ENCODE measurements at places on chromosomes 1 and 21.

GRCh38 chr1:34984435-34984792 is 733 bp downstream of the TMEM35B start:
- no peak for DNase-seq

- no peak for DNase-seq
Measured at GRCh38 chr1:171267391-171267790, 19.1 kb downstream of the FMO1 start.

DNA sequence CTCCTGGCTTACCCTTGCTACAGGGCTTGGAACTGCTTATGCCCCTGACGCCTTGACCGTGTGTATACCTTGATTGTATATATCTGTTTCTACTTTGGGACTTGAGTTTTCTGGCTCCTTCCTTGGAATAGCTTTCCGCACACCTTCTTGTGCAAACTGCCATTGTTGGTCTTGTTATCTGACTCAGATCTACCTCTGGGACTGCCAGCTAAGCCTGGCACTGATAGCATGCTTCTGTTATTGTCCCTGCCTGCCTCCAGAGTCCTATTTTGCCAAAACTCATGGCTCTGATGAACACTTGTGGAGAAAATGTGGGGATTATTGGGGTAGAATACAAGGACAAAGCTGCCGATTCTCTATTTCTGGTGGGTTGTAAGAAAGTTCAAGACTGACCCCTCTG is 15.4 kb downstream of the FMOD start:
- no peak for DNase-seq

- DNase-seq: no peak
Measured at GRCh38 chr1:57474137-57474750, 50.4 kb upstream of the DAB1 start.

DNA sequence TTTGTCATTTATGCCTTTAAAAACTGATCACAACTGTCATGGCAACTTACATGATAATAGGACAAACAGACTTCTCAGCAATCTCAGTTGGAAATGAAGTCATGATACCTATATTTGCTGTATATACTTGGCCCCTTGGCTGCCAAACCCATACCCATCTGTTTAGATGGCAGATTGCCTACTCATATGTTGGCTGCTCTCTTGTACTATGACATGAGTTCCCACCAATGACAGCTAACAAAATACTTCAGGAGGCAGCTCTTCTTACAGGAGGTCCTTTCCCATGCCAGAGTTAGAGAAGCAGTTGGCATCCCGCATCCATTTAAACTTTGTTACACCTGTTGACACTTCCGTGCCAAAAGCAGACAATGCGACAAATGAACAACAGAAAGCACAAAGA is 603.1 kb upstream of the ADGRL2 start:
- DNase-seq: no peak

- peak; percentile 13 for DNase-seq
Measured at GRCh38 chr1:104780470-104781078, 1030.9 kb downstream of the AMY1C start.

DNA sequence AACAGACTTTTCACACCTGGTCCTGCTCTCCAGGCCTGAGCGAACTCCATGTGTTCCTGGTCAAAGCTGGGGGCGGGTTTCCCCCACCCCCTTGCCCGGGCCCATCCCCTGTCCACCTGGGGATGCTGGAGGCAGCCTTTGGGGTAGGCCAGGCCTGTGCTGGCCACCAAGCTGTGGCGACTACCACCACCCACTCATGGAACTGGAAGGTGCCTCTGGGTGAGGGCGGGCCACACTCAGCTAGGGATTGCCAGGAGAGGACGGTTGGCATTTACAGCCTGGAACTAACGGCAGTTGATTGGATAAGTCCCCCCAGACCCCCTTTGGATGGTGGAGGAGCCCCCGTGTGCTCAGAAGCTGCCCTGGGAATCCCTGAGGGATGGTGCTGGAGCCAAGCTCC is 7.9 kb downstream of the S100B start:
- no peak for DNase-seq

DNA sequence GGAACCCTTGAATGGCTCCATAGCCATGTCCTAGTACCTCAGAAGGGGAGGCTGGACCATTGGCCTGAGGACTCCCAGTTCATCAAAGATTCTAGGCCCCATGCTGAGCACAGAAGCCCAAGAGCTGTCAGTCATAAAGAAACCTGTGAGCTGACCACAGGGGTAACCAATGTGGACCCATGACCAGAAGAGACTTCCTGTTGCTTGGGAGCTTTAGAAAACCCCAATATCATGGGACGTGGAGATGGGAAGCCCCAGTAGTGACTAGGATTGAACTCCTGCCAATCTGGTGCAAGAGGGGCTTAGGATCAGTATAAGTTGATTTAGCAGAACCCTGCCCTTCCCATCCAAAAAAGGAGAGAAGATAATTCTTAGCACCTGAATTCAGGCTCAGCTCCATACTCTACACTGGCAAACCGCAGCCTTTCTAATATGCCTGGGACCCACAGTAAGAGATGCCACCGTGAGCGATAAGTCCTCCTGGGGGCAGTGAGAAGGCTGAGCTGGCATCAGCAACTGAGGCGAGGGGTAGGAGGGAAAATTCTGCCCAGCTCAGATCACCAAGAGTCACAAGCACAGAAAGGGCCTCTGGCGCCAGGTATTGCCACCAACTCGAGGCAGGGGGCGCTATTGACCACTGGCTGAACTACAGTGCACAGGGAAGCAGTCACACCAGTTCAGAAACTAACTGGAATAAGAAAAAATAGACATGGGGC is 108.9 kb downstream of the CAPN8 start:
- DNase-seq: peak; percentile 63

DNA sequence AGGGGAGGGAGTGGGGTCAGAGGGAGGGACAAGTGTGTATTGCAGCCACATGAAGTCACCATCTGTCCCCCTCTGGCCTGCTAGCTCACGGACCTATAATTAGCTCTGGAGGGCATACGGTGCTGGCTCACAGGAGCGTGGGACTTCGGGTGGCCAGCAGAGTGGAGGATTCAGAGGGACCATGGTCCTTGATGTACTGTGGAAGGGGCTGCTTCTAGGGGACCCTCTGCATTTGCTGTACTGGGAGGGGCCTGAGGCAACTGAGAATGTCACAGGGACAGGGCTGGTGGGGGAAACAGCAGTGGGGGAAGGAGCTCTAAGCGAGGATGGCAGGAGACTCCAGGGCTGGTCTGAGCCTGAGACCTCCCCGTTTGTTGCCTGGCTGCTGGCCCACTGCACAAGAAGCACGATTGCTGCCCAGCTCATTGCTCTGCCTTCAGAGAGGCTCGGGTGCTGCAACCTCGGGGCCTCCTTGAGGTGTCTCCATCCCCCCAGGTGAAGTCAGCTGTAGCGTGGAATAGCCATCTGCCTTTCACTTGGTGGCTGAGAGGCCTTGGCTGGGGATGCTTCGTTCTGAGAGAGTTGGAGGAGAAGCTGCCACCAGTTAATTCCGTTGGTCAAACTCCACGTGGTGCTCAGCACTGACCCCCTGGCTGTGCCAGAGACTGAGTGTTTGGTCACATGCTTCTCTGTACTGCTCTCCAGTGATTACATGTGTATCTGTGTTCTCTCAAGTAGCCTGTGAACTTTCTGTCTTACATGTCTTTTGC is 2.7 kb downstream of the PPFIA4 start:
- no peak for DNase-seq

GRCh38 chr1:191709215-191709614 is 449.0 kb upstream of the RGS18 start:
- no peak for DNase-seq

GRCh38 chr1:53014791-53015507 is 47.1 kb upstream of the PODN start:
- peak; percentile 89 for DNase-seq

DNA sequence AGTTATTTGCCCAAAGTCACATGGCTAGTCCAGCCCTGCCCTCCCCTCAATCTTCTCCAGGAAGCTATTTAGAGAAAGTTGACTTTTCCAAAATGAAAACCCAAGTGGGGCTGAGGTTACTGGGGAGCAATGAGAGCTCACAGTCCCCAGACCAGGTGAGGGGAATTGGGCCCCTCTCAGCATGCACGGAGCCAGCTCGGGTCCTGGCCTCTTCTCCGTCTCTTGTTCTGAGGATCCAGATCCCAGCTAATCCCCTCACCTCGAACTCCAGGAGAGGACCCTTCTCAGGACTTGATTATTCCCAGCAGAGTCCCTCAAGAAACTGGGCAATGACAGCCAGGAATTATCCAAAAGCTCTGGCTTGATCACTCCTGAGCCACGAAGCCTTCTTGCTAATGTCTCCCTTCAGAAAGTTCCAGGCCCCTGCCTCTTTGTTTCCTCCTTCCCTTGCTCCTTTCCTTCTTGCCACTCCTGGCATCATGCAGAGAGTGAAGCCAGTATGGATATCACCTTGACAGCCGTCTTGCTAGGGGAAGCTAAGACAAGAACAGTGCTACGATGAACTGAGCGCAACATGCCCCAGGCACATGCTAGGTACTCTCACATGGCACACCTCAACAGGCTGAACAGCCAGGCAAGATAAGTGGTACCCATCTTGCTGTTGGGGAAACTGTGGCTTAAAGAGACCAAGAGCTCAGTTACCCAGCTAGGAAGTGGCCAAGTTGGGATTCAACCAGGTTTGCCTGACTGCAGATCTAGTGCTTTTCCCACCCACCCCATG is 51.9 kb downstream of the KLHDC7A start:
- no peak for DNase-seq

GRCh38 chr1:230176326-230176725 is 109.3 kb downstream of the GALNT2 start:
- no peak for DNase-seq

All from inflammatory macrophage treated with lipopolysaccharide for 4 hours (primary cell).